Stimulated activated CD4-positive, alpha-beta T cell treated with anti-CD3 and anti-CD28 coated beads, TNF-alpha, amount 100 ng/mL, for 24 hours (primary cell): ENCODE measurements at places on chromosomes 16 and 17.

DNA sequence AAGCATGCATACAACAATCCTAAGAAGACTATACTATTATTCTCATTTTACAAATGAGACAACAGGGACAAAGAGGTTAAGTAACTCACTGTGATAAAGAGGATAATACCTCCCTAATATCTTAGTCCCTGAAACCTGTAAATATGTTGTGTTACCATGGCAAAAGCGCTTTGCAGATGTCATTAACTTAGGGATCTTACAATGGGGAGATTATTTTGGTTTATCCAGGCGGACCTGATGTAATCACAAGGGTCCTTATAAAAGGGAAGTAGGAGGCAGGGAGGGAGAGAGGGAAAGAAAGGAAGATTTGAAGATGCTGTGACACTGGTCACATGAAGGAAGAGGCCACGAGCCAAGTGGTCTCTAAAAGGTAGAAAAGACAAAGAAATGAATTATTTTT, 164.7 kb downstream of the CNTNAP4 start:
- DNase-seq, result no peak

DNA sequence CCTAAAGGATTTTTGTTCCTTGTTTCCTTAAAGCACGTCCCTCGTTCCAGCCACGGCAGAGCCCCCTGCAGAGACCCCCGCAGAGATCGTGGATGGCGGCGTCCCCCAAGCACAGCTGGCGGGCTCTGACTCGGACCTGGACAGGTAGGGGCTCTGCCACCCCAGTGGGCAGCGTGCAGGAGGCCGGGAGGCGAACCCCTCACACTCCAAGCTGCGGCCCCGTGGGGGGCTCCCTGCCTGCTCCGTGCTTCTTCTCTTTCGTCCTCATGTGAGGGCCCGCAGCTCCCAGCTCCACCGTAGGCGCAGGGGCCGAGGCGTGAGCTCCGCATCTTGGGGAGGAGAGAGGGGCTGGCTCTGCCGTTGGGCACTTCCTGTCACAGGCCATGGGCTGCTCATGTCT, 8.5 kb downstream of the TELO2 start:
- DNase-seq, result no peak

DNA sequence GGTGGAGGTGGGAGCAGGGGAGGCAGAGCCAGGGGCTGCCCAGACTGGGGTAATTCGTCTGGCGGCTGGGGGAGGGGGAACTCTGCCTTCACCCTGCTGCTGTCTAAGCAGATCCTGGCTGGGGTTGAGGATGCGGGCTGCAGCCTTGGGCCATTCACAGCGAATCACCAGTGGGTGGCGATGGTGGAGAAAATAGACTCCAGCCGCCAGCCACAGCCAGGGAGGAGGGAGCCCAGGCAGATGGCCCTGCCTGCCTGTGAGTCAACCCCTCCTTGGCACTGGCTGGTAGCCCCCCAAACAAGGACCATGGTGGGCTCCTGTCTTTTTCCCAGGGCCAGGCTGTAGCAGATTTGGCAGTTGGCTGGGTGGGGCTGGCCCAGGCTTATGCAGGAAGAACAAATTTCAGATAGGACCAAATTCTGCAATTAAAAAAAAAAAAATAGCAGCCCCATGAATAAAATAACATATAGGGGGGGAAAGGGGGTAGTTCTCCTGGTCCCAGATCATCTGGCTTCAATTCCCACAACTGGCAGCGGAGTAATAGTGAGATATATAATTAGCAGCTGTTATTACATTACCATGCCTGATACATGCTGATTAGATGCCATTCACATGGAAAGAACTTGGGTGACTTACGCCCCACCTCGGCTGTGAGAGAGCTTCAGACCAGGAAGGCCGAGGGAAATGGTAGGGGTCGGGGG, 41.5 kb upstream of the CDH5 start:
- no peak for DNase-seq

DNA sequence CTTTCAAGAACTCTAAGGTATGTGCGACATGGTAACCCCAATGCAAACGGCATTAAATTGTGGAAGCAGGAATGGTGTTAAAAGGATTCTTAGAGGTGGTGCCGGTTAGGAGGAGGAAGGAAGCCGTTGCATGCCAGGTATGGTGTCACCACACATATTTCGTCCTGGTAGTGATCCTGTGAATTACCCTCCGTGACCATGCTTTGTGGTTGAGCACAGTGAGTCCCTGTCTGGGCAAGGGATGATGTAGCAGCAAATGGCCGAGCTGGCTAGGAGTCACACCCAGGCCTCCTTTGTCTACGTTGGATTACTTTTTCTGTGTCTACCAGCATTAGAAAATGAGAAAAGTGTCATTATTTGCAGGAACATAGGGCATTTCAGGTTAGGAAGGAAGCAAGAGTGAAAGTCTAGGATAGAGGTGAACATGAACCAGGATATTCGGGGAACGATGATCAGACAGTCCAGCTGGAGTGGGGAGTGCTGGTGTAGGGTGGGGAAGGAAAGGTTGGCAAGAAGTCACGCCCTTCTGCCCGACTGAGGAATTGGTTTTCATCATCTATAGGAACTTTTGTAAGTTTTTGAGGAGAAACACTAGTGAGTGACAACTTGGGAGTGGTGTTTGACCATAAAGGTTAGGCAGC, 123.5 kb downstream of the PRKCA start:
- DNase-seq, result no peak

DNA sequence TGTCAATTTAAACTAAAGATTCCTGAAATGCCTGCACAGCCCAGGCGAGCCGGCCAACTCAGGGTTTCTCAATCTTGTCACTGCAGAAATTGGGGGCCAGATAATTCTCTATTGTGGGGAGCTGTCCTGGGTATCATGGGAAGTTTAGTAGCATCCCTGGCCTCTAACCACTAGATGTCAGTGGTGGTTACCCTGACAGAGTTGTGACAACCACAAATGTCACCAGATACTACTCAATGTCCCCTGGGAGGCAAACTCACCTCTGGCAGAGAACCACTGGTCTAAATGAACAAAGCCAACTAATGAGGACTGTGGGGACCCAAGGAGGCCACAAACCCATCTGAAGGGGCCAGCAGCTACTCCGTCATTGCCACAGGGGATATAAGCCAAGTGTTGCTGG, 90.9 kb downstream of the MYH11 start:
- peak; percentile 4 for DNase-seq

DNA sequence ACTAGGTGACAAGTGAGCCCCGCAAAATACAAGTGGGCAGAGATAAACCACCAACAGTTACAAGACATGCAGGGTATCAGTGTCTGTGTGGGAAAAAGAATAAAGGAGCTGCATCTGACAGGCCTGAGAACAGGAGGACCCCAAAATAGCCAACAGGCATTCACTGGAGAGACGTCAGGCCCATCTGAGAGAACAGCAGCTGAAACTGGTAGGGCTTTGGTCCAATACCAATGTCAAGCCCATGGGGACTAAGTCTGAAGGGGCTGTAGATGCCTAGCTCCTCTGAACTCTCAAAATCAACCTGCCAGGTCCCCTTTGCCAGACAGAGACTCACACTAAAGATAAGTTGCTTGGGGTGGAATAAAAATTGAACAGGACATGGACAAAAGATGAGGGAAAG, 30.5 kb upstream of the TANC2 start:
- DNase-seq, result no peak
